RCC 7860 (cell line): ENCODE measurements at places on chromosomes 4 and X.

DNA sequence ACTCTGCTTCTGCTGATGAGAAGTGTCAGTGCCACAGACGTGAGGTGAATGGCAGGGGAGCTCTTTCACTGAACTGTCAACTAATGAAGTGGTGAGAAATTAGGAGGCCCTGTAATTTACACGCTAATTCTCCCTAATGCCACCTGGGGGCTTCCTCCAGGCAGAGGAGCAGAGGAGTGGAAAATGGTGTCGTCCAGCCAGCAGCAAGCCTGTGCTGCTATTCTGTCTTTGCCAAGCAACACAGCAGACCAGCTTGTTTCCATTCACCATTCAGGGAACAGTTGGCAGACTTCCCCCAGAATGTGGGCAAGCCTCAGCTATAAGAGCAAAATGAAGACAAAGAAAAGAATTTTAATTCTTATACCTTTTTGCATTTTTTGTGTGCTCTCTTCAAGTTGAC is 245.2 kb upstream of the TET2 start:
- no peak for DNase-seq

- DNase-seq = no peak
These were observed 86.0 kb upstream of the GIMD1 start for GRCh38 chr4:106454581-106454980.

GRCh38 chr4:75490155-75490554 is 24.0 kb downstream of the RCHY1 start:
- no peak for DNase-seq

GRCh38 chrX:97672138-97672537 is 788.4 kb downstream of the RPA4 start:
- DNase-seq = no peak

- DNase-seq = no peak
These were observed 2361.6 kb upstream of the AGA start for GRCh38 chr4:179803857-179804256.

- DNase-seq = peak; percentile 19
These were observed 38.2 kb downstream of the HPGDS start for GRCh38 chr4:94304365-94304971.
